ENCODE measurements at places on chromosomes 3 and 15. TPM values are rescaled to one million over a fixed set of nuclear protein-coding genes. Genes with fewer than 3 reads are reported as not detected.

GPR15 gene
- total RNA-seq, result not detected

MAGI1 gene
- 5.5 TPM for total RNA-seq

DNA sequence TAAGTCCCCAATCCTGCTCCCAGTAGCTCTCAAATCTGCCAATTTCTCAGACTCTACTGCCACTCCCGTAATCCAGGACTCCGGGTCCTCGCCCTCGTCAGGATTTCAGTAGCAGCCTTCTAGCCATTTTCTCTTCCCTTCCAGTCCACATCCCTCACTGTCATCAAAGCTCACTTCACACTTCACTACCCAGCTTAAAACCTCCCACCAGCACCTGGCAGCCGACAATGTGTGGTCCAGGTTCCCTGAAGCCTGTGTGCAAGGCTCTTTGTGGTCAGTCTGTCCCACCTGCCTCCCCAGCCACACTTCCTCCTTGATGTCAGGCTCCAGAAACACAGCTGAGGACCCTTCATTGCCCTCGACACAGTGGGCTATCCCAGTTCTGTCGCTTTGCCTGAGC, 304.5 kb upstream of the ROPN1 start:
- DNase-seq, result no peak

DNA sequence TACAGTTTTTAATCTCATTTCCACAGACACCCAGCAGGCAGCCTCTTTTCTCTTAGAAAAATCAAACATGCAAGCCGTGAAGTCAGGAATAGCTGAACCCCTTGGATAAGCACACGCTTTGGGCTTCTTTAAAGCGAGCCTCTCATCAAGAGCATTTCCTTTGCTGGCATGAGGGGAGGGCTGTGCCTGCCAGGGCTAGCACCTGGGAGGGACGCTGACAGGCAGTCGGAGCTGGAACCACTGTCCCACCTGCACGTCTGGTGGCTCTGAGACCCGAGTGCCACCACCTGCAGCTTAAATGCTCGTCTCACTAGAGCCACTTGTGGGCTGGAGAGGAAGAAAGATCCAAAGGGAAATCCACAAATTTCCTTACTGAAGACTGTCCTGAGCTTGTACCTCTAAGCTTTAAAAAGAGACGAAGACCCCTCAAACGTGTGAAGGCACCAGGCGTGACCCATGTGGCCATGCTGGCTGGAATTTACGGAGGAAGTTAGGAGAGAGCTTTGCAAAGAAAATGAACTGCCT, 9.4 kb downstream of the MAP6D1 start:
- no peak for DNase-seq

DNA sequence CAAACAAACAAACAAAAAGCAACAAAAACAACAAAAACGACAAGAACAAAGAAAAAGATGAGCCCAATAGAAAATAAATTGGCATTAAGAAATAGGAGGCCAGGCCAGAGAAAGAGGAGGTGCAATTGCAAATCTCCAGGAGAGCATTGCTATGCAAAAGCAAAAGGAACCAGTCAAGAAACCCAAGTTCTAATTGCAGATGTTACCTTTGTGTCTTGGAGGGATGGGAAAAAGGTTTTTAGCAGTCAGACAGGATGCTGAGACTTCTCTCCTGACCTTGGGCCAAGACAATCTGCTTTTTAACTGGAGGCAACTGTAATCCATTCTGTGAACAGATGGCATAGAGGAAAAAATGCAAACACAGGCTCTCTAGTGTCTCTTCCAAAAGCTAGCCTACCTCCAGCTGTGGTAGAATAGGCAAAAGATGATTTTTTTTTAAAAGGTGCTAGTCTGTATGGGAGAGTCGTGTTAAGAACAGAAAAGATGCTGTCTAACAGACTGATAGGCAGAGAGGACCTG, 56.4 kb downstream of the LSAMP start:
- DNase-seq, result no peak

DNA sequence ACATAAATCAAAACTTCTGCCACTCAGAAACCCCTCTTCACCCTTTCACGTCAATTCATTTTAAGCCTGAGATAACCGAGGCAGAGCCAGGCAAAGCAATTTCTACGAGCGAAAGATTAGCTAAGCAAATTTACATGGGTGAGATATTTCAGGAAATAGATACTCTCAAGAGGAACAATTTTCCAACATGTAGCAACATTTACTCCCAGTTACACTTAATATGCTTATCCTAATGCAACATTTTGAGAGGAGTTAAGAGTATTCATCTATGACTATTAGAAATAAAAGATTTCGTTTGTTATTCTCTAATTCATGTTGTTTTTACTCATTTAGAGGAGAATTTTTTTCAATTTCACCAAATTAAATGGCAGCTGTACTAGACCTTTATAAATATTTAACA, 837 bp downstream of the TMC3 start:
- DNase-seq, result no peak

- no peak for DNase-seq
These were observed 294.2 kb downstream of the TIGIT start for GRCh38 chr3:114587986-114588385.

GRCh38 chr15:64263567-64263966, 92.4 kb downstream of the CSNK1G1 start:
- no peak for DNase-seq

DNA sequence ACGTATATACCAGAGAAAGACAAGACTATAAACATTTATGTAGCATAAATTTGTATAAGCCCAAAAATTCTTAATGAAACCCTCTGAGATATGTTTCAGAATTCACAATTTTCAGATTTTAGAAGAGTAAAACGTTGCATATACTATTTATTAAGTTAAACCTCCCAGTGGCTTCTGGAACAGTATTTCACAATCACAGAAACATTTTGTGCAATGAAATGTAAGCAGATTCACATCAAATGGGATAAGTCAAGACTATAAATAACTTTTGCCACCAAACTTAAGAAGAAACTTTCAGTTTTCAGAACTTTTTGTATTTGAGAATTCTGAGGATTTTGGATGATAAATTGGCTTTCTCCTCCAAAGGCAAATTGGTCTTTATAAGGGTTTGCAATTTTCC, 9.2 kb downstream of the SLTM start:
- DNase-seq, result peak; percentile 43

DNA sequence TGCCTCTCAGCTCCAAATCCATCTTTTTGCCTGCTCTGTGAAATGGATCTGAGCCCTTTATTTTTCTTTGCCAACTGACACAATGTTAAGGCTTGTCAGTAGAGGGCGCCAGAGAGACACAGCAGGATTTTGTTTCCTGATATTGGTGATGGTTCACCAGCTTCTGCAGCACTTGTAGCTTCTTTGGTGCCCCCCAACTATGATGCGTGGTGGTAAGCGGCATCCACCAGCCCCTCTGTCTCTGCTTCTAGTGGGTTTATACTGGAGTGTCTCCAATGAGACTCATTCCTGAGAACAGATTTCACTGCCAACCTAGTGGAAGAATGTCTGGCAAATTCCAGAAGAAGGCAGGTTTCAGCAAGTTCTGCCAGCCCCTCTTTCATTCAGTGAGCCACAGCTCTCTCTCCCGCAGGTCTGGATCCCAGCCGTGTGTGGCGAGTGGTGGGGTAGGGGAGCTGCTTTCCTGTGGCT, 471.9 kb upstream of the FRG2C start:
- DNase-seq, result peak; percentile 10

Measured in LHCN-M2 (cell line).